ENCODE measurements at places on chromosomes 2 and 18.

DNA sequence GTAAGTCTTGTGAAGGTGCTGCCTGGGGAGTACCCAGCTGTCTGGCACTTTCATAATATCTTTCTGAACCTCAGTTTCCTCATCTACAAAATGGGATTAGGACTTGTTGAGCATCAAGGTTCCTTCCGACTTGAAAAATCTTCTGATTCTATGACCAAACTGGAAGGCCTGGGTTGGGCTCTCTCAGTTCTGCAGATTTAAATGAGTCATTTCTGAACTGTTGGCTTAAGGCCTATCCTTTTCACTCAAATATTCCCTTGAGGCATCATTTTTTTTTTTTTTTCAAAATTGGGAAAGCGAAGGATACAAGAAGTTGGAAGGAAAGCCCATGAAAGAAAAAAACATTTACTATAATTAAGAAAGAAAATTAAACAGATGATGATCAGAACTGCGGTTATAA, 40.8 kb upstream of the CYP1B1 start:
- DNase-seq, result no peak

GRCh38 chr2:153213022-153213421, 265.5 kb downstream of the RPRM start:
- no peak for DNase-seq

DNA sequence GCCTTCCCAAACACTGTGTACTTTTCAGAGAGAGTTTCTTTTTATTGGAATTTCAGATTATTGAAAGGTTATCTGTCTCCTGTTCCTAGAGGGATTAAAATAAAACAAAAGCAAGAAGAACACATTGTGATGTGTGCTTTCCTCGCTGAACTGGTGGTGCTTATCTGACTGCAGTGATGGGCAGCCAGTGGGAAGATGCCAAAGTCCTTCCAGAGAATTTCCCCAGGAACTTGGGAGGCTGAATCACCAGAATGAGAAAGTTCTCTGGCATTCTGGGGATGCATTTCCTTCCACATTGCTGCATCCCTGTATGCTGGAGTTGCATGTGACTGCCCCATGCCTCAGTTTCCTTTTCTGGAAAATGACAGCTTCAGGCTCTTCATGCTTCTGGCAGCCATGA, 53.9 kb upstream of the SEC11C start:
- DNase-seq, result no peak

GRCh38 chr18:31325051-31325450, 7.1 kb downstream of the DSG1 start:
- no peak for DNase-seq

GRCh38 chr2:54030806-54031205, 60.0 kb upstream of the PSME4 start:
- no peak for DNase-seq

- DNase-seq, result no peak
These were observed 101.6 kb upstream of the TTN start for GRCh38 chr2:178908810-178909209.

GRCh38 chr18:41121116-41121826, 833.8 kb upstream of the PIK3C3 start:
- DNase-seq, result no peak

GRCh38 chr2:196823750-196824522, 14.8 kb upstream of the C2orf66 start:
- no peak for DNase-seq

GRCh38 chr2:144426981-144427479, 92.9 kb downstream of the ZEB2 start:
- DNase-seq, result no peak
